ENCODE measurements at places on chromosomes 7 and 10.

- DNase-seq, result peak; percentile 19
Observed at GRCh38 chr7:49099587-49100326, 175.4 kb downstream of the CDC14C start.

DNA sequence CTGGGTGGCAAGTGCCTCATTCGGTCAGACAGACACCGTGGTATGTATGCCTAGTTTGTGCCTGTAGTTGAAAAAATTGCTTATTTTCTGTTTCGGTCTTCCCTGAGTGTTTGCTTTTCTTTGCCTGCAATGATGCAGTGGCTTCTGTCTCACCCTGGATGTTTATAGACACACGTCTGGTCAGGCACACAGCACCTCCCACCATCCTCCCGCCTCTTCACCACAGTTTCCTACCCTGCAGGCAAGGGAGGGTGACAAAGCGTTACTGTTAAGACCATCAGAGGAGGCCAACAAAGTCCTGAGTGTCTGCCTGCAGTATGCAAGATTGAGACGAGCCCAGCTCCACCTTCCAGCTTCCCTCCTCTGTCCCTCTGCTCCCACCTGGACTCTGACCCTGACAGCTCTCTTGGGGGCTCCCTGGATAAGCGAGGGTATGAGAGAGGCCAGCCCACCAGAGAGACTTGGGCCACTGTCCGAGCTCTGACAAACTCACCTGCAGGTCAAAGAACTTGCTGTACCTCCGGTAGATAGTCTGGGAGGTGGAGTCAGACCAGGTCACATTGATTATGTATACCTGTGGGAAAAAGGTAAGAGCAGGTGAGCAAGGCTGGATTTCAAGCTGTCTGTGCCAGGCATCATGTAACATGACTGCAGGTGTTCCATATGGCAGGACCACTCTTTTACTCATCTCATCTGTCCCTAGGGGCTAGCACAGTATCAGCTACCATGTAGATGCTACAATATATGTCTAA, 54.4 kb downstream of the SH3PXD2A start:
- DNase-seq, result no peak

GRCh38 chr10:20343036-20343435, 526.8 kb downstream of the PLXDC2 start:
- no peak for DNase-seq

GRCh38 chr10:101380353-101381017, 26.5 kb downstream of the BTRC start:
- DNase-seq, result no peak

GRCh38 chr7:76193466-76193865, 8.2 kb upstream of the SRRM3 start:
- no peak for DNase-seq

DNA sequence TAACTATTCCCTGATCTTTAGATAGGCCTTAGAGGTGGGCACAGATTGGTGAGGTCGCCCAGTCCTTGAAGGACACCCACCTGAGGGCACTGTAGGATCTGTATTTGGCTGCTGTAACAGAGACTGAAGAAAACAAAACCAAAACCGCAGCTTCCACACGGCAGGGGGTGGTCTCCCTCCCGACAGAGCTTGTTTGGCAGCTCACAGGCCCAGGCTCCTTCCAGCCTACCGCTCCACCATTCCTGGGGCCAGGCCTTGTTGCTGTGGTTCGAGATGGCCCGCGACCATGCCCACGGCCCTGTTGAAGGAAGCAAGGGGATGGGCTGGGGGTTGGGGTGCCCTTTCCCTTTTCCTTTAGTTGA, 30.4 kb downstream of the ZNF783 start:
- DNase-seq, result no peak

GRCh38 chr7:138434597-138435019, 25.5 kb upstream of the TRIM24 start:
- no peak for DNase-seq

- no peak for DNase-seq
Observed at GRCh38 chr10:44983895-44984278, 5.3 kb upstream of the DEPP1 start.

DNA sequence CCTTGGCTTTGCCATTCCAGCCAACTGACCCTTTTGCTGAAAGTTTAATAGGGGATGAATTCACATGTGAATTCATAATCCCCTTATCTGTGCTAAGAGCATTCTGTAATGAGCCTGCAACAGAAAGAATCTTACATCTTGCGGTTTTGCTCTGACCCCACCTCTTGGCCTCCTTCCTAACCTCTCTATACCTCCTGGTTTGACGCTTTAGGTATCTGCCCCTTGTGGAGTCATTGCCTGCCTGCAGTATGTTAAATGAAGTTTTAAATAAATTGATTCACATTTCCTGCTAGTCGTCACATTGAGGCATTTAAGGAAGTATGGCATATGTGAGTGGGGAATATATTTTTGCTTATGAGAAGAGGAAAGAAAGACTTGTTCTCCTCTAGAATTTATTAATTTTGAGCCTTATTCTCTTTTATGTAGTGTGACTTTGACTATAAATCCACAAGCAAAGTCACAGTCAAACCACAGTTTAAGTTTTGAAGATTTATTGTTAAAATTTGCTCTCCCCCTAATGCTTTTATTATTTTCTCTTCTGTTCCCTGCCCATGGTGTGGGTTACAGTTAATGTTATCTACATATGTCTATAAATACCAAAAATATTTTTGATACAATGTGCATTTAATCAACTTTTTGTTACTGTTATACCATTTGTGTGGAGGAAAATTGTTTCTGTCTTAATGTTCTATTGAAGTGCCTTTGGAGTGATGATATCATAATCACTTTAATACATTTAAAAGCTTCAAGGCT, 60.9 kb downstream of the LRMDA start:
- DNase-seq, result no peak

DNA sequence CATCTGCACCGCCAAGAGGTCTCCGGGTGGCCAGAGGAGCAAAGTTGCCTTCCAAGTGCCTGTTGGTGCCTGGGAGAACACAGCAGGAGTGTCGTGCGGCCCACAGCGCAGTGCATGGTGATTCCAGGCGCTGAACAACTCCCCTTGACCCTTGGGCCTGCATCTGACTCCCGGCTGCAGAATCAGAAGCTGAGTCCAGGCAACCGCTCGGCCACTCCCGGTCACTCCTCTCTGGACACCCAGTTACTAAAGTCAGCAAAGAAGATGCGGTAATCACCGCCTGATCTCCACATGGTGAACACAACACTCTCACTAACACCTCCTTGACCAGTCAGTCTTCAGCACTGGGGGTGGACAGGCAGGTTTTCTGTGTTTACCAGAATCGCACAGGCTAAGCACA, 35.5 kb downstream of the SCD start:
- DNase-seq, result no peak

- DNase-seq, result no peak
Observed at GRCh38 chr7:37015353-37016034, 291.2 kb upstream of the AOAH start.

GRCh38 chr7:45470031-45470430, 104.1 kb upstream of the ADCY1 start:
- DNase-seq, result no peak

- no peak for DNase-seq
Observed at GRCh38 chr7:2237109-2237602, 4.4 kb upstream of the MAD1L1 start.

GRCh38 chr10:131642966-131643365, 257.8 kb upstream of the PPP2R2D start:
- no peak for DNase-seq

DNA sequence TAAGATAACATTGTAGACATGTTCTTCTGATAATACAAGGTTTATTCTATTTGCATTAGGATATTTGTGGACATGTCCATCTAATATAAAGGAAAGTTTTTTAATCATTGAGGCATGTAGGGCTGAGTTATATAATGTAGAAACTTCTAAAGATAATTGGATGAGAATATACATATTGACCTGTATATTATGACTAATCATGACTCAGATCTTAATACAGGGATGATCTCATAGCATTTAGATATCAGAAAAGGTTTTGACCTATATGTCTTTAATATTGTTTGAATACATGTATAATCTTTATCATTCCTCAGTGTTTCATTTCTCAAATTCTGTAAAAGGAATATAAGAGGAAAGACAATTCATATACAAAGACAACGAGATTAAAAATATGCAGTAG, 39.2 kb downstream of the CD36 start:
- no peak for DNase-seq

DNA sequence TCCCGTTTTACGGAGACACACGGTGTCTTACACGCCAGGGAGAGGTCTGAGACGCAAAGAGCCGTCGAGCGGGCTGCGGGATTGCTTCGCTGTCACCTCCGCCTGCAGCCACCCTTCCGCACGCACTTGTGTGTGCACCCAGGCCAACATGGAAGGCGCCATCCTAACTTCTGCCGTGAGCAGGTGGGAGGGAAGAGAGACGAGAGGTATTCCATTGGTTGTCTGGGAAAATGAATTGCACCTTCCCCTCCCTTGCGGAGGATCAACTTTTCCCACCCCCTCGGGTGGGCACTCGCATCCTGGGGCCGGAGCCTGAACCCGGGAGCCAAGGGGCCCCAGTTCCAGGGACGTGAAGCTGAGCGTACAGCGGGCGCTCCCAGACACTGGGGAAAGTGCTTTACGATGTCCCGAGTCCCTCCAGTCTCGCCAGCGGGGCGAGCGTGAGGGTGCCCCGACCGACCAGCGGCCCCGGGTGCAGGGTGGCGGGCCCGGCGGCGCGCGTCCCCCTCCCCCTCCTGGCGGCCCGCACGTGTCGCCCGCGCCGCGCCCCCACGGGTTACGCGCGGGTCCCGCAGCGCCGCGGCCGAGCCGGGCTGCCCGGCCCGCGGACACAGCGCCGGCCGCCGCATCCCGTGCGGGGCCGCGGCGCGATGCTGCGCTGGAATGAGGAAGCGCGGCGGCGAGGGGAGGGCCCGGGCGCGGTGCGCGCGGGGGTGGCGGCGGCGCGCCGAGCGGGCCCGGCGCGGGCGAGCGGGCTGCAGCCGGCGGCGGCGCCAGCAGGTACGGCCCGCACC, 984 bp upstream of the IKZF1 start:
- peak; percentile 31 for DNase-seq

DNA sequence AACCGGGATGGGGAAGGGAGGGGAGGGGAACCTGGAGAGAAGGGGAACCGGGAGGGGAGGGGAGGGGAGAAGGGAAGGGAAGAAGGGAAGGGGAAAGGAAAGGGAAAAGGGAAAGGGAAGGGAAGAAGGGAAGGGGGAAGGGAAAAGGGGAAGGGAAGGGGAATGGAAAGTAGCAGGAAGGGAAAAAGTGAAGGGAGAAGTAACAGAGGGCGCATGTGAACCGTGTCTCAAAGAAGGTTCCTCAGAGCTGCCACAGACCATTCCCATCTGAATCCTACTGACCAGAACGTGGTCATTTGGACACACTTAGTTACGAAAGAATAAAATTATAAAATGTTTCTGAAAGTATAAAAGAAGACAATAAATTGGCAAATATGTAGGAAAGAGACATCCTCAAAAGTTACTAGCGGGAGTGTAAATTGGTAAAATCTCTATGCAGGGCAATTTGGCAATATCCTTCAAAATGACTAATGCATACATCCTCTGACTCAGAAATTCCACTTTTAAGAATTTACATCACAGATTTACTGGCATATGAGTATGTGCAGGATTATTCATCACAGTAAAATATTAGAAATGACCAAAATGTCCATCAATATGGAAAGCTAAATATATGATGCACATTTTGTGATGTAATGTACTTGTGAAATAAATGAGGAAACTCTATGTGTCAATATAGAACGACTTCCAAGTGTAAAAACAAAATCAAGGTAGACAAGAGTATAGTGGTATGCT, 12.9 kb downstream of the C10orf67 start:
- no peak for DNase-seq

GRCh38 chr7:1059200-1060091, 15.1 kb downstream of the GPR146 start:
- peak; percentile 66 for DNase-seq

DNA sequence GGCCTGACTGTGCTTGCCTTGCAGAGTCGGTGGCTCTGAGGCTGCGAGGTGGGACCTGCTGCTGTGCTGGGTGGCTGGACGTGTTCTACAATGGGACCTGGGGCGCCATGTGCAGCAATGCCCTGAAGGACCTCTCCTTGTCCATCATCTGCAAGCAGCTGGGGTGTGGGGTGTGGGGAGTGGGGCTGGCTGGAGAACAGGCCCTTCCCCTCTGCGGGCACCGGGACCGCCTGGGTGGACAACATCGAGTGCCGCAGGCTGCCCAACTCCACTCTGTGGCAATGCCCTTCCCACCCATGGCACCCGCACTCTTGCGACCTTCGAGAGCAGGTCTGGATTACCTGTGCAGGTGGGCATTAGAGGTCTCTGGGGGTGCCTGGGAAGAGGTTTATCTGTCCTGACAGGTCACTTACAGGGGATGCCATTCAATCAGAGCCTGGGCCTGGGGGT, 10.9 kb downstream of the SCART1 start:
- no peak for DNase-seq

GRCh38 chr7:130154501-130155317, 50.5 kb downstream of the TMEM209 start:
- DNase-seq, result no peak

DNA sequence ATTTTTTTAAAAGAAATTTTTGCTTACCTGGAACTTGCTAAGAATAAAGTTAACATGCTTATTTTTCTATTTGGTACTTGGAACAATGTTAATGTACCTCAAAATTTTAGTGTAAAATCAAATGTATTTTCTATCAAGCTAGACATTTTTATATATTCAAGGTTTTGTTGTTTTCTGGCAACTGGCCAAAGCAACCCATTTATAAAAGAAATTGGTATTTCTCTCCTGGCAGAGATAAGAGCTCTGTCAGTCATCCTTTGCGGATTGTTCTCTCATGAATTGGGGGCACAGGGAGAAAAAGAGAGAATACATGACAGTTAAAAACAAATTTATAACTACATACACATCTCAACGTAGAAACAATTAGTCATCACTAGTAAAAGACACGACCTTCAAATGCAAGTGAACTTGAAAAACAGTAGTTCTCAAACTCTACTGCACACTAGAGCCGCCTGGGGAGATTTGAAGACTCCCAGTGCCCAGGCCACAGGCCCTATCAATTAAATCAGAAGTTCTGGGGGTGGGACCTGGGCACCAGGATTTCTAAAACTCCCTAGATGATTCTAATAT, 152.4 kb upstream of the LAMB4 start:
- no peak for DNase-seq

GRCh38 chr10:69659241-69660038, 29.4 kb downstream of the FAM241B start:
- DNase-seq, result no peak
